NCI-H1048 (cell line): ENCODE measurements at places on chromosomes 16 and 17.

DNA sequence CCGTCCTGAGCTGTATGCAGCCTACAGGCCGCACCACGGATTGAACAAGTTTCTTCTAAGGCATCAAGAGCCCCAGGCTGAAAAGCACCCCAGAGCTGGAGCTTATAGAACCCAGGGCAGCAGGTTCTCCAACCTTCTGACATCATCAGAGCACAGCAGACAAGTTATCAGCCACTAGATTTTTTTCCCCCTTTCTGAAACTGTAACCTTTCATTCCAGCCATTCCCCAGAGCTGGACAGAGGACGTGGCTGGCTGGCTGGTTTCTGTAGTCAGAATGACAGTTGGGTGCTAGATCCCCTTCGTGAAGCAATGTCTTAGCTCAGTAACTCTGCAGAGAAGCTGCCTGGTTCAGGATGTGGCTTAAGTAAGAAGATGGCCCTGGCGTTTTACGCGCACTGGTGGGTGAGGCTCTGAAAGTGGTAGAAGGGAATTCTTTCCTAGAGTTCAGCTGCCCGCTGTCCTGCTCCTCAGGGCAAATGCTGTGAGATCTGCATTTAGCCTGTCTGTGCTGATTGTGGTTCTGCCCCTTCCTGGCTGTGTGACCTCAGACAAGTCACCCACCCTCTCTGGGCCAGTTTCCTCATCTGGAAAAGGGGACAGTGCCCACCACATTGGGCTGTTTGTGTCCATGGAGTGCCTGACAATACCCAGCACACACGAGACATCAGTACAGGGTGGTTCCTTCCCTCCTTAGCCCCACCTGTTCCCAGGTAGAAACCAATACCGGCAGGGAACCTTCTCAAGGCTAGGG, 9.1 kb downstream of the DEXI start:
- DNase-seq: no peak

DNA sequence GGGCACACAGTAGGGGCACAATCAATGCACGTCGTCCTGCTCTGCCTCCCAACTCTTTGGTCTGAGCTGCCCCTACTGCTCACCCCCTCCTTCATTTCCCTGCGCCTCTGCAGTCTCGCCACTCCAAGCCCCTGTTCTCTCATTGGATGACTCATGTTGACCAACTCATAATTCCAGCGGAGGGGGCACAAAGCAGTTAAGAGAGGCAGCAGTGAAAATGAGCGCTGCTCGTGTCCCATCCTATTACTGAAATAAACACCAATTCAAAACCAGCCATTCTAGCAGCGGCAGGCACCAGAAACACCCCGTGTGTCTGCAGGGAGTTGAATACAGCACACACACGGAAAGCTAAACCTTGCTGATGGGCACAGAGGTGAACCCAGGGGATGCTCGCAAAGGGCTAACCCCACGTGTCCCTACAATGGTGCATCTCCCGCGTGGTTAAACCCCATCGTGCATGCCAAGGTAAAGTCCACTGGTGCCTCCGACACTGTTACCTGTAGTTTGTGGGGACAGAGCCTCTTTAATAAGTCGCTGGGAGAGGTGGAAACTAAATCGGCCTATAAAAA, 310.4 kb downstream of the XYLT1 start:
- DNase-seq: no peak

GRCh38 chr16:49855822-49856671, at the start of gene ZNF423:
Gene ZNF423 (minus strand): TSS chr16:49856112. CDS start chr16:49855774, 338 bp downstream.
- no peak for DNase-seq

DNA sequence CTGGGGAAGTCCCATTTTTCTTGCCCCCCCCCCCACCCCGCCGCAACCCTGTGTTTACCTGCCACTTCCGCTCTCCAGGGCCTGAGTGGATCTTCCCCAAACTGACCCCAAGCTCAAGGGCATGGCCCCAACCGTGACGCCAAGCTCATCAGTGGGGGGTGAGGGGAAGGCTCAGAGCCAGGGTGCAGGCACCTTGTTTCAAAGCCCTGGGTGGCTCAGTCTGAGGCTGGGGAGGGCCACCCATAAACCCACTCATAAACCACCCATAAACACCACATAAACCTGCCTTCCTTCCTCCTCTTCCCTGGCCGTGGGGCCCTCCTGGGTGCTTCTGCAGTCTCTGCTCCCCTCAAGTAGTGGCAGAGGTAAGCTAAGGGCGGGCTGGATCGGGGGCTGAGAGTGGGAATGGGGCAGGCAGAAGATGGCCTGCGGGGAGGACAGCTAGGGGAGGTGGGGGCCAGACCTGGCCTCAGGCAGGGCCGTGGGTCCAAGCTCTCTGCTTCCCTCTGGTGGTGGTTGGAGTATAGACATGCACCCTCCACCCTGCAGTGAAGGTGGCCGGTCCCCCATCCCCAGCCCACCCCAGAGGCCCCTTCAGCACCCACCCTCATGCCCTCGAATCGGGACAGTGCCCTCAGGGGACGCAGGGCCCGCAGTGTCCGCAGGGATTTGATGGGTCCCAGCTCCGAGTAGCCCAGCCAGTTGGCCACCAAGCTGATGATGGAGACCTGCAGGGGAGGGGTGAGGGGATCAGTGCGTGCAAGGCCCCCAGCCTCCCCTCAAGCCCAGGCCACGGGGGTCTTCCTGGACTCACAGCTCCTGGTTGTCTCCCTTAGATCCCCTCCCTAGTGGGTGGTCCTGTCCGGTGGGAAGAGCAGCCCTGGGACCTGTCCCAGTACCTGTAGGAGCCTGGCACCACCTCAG, 14.6 kb upstream of the CD79B start:
- DNase-seq: no peak

GRCh38 chr16:85173981-85174751, 61.9 kb upstream of the CIBAR2 start:
- no peak for DNase-seq
